ENCODE measurements at places on chromosomes 13 and 19. TPM values are rescaled to one million over a fixed set of nuclear protein-coding genes. Genes with fewer than 3 reads are reported as not detected.

GRCh38 chr13:27391471-27391870, 32.9 kb upstream of the GTF3A start:
- no peak for DNase-seq

The LMTK3 gene
- 1.4 TPM for polyA plus RNA-seq

- DNase-seq = no peak
Measured at GRCh38 chr13:91360246-91360751, 12.8 kb downstream of the MIR17HG start.

GRCh38 chr19:18313398-18313797, 9.5 kb downstream of the LSM4 start:
- no peak for DNase-seq

DNA sequence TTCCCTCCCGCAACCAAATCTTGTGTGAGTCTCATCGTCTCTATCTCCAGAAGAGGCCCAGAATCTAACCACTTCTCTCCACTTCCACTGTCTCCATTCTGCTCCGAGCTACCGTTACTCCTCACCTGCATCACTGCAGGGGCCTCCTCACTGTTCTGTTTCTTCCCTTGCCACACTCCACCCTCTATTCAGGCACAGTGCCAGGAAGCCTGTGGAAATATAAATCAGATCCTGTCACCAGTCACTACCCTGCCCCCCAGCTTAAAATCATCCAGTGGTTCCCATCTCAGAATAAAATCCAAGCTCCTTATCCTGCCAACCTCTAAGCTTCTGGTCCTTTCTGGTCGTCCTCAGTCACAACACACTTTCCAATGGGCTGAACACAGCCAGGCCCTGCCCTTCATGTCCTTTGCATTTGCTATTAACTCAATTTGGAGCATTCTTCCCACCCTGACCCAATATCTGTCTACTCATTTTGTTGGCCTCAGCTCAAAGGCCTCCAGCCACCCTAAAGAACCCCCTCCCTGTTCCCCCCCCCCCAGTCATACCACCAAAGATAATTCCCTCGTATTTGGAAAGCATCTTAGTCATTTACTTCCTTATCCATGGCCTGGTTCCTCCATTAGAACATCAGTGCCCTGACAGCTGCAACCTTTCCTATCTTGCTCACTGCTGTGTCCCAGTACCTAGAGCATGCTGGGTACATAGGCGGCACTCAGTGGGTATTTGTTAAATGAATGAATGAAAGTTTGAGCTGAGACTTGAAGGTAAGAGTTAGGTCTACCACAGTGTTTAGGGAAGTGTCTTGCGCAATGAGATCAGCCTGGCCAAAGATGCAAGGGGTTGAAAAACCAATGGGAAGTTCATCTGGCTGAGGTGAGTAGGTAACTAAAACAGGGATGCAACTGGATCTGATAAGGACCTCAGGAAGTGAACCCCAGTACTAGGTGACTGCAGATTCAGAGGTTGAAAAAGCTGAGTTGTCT, 24.4 kb downstream of the ZNF175 start:
- DNase-seq = no peak

The SIGLEC5 gene
- 0.39 TPM for polyA plus RNA-seq

DNA sequence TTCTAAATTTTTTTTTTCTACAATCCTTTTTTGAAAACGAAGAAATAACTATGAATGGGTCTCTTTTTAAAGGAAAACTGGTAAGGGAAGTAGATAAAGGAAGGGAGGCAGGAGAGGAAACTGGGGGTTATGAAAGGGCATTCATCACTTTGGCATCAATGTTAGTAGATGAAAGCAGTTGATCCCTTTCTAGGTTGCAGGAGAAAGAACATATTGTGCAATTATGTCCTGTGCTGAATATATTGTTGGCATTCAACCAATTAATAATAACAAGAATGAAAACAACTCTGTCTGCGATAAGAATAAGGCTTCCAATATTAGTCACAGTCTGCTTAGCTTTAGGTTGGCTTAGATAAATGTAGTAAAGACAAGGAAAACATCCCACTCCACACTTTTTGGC, 796.8 kb upstream of the KLHL1 start:
- no peak for DNase-seq

The RASL11A gene
- 12.8 TPM for polyA plus RNA-seq

DNA sequence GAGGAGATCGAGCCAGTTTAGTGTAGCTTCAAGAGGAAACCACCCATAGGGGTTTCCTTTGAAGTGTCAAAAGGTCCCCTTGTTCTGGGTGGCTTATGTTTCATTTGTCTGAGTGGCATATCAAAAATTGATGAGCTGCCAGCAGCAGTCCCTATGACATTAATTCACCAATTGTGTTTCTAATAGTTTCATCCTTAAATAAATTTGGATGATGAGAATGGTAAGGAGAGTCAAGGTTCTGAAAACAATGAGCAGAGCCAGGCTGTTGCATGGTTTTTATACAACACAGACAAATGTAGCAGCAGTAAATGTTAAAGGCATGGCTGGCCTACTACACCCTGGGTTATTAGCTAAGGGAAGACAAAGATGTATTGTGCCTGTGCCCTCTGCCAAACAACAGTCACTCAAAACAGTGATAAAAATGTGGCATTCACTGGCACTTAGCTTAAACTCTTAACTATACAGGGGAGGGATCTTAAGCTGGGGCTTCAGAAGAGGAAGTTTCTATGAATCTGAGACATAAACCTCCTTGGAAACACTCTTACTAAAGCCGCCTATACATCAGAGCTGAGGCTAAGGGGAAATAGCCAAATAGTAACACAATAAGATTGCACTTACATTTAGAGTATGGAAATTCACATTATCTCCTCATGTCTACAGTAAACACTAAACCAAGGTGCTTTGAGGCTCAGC, 200.5 kb downstream of the POU4F1 start:
- DNase-seq = no peak

GRCh38 chr13:80040196-80040980, 300.5 kb downstream of the SPRY2 start:
- DNase-seq = no peak

The SDHAF1 gene
- polyA plus RNA-seq = 13.0 TPM

The MUC16 gene
- polyA plus RNA-seq = not detected

- DNase-seq = no peak
Measured at GRCh38 chr19:5621311-5621944, 1.1 kb downstream of the SAFB2 start.

DNA sequence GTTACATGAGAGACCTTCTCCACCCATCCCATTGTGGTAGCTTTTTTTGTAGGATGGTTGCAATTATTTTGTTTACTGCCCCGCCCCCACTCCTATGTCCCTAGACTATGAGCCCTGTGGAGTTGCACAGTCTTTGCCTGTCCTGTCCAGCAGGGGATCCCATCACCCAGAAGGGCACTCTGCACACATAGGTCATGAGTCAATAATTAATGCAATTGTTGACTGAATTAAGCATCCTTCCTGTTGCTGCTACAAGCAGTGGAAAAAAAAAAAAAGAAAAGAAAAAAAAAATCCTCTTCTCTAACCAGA, 14.2 kb downstream of the C19orf81 start:
- DNase-seq = no peak

DNA sequence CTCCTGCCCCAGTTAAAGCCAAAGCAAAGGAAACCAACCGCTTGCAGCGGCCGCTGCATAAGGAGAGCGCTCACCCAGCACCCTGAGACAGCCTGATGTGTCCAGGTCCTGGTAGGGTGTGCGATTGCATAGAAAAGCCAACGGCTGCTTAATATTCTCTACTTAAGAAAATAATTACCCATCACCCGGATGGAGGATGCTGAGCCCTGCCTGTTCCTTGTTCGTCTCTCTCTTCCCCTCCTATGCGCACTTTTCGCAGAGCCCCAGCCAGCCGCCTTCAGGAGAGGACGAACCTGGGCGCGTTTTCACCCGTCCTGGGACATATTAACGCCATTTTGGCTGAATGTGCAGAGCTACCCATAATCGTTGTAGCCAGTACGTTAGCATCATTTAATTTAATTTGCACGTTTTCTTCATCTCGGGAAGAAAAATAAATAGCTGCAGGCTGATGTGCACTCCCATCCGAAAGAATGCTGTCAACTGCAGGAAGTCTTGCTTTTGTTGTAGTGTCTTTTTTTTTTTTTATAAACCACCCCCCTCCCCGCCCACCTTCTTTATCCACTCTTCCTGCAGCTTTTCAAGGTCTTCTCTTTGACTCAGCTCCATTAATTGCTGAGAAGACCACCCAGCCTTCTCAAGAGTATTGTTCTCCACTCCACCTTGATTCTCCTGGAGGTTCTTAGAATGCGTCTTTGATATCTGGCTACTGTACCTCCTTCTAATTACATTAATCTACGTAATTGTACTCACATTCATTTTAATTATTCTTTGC, 214.5 kb downstream of the TEX29 start:
- DNase-seq = no peak

DNA sequence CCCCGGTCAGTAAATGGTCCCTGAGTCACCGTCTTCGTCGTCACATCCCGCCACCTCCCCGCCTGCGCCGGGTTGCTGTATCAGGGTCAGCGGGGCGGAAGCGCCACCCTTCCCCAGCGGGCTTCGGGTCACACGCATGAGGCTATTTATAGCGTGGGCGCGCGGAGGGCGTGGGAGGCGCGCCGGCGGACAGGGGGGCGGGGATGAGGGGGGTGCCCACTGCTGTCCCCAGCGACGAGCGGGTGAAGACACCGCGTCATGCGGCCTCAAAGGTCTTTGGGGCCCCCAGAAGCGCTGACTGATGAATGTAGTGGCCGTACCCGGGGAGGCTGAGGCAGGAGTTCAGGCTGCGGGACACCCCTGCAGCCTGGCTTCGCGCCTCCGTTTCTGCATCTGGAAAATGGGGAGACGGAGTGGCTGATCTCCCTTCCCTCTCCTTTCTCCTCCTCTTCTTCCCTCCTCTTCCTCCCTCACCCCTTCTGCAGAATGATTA, 7.9 kb downstream of the UNC13A start:
- peak; percentile 26 for DNase-seq

The NCR1 gene
- 0.86 TPM for polyA plus RNA-seq

The NLRP11 gene
- 0.12 TPM for polyA plus RNA-seq

DNA sequence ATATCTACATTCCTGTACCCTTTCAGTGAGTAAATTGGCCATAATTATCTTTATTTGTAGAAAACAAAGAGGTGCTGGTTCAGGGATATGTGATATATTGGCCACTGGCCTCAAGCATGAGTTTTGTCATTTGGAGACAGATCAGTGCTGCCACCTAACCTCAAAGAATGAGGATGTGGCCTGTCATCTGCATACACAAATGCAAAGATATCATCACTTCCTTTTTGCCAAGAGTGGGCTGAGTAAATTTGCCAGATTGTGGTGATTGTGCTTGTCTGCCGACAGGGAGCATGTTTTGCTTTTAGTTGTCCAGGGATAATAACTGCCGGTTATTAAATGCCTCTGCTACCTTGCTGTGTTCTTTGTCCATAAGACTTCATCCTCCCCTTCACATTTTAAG, 44.2 kb downstream of the WASF3 start:
- DNase-seq = peak; percentile 13

GRCh38 chr13:51325837-51326236, 13.7 kb upstream of the SERPINE3 start:
- no peak for DNase-seq

DNA sequence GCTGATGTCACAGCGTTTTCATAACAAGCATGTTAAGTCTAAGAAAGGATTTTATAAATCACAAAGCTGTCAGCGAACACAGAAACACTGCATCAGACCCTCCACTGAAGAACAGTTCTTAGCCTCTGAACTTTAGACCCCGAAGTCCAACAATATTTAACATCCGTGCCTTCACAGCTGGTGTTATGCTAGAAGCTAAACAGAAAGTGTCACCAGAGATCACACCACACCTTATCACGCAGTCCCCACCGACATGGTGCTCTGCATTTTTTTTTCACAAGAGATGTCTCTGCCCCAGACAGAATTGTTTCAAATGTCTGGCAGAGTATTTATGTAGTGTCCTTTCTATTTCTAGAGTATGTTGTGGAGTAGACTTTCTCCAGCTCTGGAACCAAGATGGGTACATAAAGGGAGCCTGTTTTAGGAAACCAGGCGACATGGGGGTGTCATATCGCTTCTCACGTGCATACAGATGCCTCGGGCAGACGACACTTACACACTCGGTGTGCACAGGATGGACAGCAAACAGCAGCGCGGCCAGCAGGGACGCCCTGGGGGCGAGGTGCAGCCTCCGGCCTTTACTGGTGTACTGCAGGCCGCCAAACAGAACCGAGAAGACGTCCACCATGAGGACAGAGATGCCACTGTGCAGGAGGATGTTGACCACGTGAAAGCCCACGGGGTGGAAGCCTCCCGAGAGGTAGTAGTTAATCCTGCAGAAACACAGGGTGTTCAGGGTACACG, 12.0 kb downstream of the TMTC4 start:
- no peak for DNase-seq

DNA sequence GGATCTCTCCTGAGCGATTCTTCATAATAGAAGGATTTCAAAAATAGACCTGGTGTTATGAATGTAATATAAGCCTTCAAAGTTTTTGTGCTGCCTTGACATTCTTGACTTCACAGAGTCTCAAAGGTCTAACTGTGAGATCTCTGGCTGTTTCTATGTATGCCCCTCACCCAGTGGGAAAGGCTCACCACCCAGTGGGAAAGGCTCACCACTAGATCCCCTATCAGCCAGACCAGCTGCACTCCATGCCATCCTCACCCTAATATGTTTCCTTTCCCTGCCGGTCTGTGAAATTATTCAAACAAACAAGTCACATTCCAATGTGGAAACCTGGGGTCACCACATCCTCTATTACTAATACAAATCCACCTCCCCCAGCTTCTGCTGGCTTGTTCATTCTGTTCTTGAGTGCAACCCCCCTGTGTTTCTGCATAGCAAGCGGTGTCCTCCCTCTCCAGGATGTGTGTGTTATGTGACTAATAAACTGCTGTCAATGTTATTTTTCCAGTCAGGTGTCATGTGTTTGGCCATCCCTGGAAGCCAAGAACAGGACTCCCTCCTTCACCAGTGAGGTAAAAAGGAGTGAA, 13.8 kb upstream of the SLITRK1 start:
- DNase-seq = no peak

The TMIGD2 gene
- polyA plus RNA-seq = 0.37 TPM

DNA sequence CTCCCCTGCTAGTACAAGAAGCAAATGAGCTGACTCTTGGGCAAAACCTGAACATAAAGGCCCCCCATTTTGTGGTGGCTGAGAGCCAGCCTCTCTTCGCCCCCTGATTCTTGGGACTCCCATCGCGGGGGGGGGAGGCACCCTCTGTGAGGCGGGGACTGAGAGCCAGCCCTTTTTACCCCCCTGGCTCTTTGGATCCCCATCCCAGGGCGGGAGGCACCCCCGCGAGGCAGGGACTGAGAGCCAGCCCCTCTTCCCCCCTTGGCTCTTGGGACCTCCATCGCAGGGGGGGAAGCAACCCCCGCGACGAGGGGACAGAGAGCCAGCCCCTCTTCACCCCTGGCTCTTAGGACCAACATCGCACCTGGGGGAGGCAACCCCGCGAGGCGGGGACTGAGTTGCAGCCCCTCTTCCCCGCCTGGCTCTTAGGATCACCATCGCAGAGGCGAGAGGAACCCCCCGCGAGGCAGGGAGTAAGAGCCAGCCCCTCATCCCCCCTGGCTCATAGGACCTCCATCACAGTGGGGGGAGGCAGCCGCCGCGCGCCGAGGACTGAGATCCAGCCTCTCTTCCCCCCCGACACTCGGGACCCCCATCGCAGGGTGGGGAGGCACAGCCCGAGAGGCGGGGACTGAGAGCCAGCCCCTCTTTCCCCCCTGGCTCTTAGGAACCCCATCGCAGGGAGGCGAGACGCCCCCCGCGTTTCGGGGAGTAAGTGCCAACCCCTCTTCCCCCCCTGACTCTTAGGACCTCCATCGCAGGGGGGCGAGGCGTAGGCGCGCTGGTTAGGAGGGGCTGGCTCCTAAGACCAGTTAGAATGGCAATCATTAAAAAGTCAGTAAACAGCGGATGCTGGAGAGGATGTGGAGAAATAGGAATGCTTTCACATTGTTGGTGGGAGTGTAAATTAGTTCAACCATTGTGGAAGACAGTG, 2428.4 kb upstream of the PCDH20 start:
- DNase-seq = no peak

The SPACA4 gene
- 0.26 TPM for polyA plus RNA-seq
